Caudate nucleus (tissue), 63 donors: ENCODE measurements at places on chromosomes 5 and 9.

DNA sequence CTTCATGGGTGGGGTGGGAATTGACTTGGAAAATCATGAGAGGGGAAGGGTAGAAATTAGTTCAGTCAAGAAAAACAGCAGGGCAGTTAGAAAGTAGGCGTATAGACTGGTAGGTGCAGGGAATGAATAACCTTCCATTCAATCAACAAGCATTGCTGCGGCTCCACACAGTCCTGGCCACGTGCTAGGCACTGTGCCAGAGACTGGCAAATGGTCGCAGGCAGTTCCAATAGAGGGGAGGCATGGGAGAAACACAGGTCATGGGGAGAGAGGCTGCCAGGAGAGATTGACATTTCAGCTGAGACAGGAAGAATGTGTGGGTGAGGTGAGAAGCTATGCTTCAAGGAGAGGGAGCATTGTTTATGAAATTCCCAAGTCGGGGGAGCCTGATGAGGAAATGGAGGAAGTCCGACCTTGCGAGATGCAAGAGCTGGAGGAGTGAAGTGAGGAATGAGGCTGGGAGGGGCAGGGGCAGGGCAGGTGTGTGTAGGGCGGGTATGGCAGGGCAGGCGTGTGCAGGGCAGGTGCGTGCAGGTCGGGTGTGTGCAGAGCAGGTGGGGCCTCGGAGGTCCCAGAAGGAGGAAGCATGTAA, 54.4 kb upstream of the PPARGC1B start:
- DNase-seq, result no peak

DNA sequence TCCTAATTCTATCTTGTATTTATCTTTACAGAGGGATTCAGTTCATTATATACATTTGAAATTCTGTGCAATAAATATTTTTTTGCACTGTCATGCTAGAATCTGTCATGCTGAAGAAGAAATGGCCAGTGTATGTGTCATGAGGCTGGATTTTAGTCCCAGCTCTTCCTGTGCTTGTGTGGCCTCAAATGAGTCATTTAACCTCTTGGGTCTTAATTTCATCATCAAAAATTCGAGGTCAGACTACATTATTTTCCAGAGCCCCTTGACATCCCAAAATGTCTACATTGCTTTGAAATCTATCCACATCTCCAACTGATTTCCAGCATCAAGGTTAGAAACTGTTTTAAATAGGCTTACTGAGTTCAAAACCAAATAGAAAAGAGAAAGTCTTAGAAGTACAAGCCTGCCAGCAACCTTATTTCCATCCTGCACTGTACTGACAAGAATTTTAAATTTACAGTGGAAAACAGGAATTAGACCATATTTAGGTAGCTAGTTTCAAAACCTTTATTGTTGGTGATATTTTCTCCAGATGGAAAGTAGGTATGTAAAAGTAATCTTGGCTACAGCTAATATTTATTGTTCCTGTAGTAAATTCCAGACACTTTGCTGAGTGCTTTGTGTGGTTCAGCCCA, 96.7 kb upstream of the MAMDC2 start:
- no peak for DNase-seq

DNA sequence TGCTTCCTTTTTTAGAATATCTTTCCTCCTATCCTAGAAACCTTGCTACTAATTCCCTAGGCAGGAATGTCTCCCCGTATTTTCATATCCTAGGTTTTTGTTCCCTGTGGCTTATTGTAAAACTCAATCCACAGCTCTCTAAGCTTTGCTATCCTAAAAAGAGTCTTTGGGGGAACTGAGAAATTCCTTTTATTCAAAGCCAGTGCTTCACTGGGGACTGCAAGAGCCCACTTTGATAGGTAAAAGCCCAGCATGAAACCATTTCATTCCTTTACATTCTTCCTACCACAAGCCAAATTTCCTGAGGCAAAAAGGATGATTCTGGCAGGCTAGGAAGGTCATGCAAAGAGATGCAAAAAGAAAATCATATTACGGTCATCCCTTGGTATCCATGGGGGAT, 5.8 kb upstream of the HACD4 start:
- no peak for DNase-seq

DNA sequence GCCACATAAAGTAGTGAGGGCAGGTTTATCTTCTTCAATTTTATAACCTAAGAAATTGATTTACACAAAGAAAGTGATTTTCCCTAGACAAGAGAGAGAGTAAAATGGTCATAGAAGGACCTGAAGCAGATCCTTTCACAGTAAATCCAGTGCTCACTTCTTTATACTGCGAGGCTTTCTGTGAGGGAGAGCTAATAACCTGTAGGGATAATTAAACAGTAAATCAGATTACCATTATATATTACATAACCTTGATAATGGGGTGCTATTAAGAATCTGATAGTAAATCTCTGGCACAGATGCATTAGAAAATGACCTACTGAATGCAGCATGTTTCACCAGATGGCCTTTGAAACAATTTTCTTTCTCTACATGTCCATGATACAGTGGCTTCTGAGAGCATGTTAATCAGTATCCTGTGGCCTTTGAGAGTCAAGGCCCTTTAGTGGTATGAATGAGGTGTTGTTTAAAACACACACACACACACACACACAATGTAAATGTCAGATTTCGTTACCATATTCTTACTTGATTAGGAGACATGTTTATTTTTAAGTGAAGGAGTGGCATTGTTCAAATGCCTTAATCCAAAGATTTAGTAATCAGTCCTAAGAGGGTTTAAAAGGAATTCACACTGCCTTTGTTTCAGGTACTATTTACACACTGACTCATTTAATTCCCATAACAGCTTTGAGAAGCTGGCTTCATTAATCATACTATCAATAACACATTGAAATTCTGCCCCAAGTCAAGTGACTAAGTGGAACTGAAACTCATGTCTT, 124.7 kb downstream of the ALDH1A1 start:
- no peak for DNase-seq

DNA sequence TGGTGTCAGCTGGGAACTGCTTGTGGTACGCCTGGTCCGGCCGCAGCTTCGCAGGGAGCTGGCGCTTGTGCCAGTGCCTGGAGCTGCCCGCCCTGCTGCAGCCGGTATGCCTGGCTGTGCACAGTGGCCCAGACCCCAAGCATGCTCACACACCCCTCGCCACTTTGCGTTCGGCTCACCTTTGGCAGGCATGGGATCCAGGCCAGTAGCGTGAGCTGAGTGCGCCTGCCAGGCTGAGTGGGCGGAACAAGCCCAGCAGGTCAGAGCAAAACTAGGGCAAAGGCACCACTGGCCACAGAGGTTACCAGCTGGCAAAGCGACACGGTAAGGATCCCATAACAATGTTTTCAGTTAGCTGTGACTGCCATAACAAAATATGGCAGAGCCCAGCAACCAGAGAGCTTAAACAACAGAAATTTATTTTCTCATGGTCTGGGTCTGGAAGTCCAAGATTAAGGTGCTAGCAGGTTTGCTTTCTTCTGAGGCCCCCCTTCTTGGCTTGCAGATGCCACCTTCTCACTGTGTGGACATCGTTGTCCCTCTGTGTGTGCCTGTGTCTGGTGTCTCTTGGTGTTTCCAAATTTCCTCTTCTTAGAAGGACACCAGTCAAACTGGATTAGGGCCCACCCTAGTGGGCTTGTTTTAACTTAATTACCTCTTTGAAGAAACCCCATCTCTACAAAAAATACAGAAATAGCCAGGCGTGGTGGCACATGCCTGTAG, 61.6 kb downstream of the PSAT1 start:
- DNase-seq, result no peak

DNA sequence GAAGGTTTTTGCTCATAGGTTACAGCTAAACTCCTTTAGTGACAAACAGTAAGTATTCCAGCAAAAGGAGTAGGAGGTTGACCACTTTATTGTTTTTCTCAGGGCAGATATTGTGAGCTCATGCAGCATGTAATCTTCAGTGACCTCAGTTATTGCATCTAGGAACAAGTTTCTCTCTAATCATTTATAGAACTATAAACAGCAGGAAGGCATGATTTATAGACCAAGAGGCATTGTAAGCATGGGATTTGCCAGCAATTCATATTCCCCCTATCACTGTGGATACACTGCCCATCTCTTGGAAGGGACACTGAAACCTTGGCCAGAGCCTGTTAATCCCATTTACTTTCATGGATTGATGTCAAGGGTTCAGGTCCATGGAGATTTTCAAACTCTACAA, 15.4 kb upstream of the FAM170A start:
- no peak for DNase-seq

DNA sequence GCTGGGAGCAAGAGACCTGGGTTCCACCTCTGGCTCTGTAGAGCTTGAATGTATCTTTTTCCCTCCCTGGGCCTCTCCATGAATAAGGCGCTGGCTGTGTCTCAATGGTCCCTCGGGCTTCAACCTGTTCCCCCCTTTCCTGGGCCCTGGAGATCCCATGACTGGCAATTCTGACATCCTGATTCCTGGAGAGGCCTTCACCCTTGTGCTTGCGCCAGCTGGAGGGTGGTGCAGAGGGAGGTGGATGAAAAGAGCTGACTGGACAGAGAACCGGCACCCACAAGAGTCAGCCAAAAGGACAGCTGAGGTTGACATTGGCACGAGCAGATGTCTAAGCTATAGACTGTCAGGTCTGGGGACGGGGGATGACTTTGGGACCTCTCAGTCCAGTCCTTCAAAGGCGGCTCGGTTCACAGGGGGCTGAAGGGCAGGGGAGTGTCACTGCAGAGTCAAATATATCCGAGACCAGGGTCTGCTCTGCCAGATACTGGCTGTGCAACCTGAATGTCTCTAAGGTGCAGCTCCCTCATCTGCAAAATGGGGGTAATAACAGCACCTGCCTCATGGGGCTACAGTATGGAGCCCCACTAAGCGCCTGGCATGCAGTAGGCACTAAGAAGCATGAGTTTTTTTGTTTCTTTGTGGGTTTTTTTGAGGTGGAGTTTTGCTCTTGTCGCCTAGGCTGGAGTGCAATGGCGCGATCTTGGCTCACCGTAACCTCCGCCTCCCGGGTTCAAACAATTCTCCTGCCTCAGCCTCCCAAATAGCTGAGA, 13.8 kb downstream of the DNM1 start:
- no peak for DNase-seq

DNA sequence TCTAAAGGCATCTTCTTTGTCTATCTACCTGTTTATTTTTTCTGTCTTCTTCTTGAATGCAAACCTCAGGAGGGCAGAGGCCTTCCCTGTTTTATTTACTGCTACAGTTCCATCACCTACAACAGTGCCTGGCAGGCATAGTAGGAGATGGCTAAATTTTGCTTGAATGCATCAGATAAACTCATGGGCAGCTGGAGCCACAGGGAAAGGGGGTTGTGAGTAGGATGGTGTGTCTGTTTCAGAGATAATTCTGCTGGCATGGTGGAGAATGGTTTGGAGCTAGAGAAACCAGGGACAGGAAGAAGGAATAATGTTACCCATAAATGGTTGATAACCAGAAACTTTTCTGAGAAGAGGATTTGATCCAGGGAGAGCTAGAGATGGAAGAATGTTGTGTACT, 189.8 kb upstream of the BRINP1 start:
- DNase-seq, result no peak

DNA sequence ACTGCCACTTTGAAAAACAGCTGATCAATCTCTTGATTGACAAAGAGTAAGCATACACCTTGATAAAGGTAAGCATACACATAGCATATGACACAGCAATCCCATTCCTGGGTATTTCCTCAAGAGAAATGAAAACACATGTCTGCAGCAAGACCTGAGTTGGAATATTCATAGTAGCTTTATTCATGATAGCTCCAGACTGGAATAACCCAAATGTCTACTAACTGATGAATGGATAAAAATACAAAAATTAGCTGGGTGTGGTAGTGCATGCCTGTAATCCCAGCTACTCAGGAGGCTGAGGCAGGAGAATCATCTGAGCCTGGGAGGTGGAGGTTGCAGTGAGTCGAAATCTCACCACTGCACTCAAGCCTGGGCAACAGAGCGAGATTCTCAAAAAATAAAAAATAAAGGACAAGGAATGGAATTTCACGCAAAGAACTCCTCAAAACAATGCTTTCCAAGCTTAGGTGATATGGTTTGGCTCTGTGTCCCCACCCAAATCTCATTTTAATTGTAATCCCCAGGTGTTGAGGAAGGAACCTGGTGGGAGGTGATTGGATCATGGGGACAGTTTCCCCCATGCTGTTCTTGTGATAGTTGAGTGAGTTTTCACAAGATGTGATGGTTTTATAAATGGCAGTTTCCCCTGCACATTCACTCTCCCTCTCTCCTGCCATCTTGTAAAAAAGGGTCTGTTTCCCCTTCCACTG, 41.1 kb upstream of the LHFPL2 start:
- no peak for DNase-seq
